Esophagus squamous epithelium (tissue), 5 donors: ENCODE measurements at places on chromosomes 11 and 22. TPM values are rescaled to one million over a fixed set of nuclear protein-coding genes. Genes with fewer than 3 reads are reported as not detected.

NCF4 gene
- total RNA-seq: 3.6 TPM

LMO1 gene
- not detected for total RNA-seq

PRR33 gene
- total RNA-seq: not detected

INS gene
- total RNA-seq: not detected

DNA sequence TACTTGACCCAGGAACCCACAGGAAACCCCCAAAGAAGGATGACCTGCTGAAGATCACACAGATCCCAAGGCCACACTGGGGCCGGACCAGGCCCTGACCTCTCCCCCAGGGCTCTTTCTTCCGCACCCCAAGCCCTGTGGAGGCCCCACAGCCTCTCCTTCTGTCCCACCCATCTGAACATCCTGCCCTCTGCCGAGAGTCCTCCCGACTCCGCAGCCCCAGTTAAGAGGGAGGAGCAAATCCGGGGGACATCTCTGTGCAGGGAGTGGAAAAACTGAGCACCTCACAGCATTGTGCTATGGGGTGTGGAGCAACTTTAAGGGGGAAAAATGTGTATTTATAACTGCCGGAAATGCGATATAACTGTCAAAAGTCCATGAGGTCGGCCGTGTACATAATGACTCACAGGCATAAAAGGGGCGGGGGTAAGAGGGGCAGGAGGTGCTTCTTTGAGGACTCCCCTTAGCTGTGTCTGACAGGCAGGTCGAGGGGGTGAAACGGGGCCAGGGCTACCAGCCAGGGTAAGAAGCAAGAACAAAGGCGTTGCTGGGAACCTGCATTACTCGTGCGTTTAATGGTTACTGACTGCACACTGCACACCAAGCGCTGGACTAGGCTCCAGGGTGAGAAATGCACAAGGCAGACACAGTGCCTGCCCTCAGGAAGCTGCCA lies 57.2 kb downstream of the WNT11 start:
- no peak for DNase-seq

- no peak for DNase-seq
Observed at GRCh38 chr22:17783312-17783711, 9.0 kb upstream of the BID start.

- no peak for DNase-seq
Observed at GRCh38 chr22:35708453-35708852, 9.2 kb upstream of the APOL5 start.

- DNase-seq: no peak
Observed at GRCh38 chr22:27212617-27213177, 555.3 kb downstream of the MIAT start.

DNA sequence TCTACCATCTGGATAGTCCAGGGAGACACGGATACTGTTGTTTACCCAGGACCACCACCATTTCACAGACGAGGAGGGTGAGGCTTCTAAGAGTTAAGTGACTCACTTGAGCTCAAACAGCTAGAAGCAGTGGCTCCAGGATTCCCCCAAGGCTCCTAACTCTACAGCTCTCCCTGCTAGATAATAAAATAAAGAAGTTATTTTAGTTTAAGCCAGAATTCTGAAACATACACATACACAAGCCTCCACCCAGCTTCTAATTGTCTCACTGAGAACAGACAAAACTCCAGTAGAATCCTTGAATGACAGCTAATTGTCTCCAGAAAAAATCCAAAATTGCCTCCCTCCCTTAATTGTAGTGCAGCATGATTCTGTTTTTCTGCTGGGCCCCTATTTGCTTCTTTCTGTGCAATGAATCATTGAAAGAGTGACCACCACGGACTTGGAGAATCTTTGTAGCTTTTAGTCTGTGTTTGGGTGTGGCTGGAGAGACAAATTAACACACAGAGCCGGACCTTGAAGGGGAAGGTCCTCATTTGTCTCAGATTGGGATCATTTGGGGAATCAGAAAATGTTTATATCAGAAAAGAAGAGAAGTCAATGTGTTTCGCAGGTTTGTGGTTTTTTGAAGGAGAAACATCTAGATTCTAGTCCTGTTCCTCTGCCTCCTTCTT lies 64.9 kb downstream of the COMMD9 start:
- no peak for DNase-seq

DNA sequence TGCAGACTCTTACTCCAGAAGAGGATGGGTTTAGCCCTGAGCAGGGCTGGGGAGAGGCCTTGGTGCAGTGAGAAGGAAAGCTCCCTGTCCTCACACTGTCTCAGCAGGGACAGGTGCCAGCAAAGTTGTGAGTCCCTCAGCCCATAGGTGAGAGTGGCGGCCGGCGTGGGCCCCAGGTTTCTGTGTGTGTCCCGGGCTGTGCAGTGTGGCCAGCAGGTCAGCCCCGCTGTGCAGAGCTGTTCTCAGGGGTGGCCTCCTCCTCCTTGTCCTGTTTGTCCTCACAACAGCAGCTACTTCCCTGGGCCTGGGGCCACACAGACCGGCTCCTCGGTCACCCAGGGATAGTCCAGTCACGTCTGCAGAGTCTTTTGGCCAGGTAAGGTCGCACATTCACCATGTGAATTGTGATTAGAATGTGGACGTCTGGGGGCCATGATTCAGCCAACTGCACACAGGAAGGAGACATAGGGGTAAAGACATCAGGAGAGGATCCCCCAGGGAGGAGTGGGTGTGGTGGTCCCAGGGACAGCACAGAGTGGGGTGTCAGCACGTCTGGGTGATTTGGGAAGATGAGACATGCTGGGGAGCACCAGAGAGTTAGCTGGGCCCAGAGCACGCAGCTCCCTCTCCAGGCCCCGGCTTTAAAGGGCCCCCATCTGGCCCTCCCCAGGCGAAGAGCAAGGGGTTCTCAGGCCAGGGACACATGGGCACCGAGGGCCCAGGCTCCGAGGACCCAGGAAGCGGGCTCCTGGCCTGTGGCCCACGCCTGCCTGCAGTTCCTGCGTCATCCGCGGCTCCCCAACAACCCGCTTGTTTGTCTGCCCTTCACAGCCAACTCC lies 81.6 kb downstream of the MYEOV start:
- DNase-seq: no peak

GRCh38 chr22:46239261-46240048 lies 10.6 kb downstream of the CDPF1 start:
- no peak for DNase-seq

- DNase-seq: no peak
Observed at GRCh38 chr11:32561835-32562234, 21.8 kb upstream of the EIF3M start.

DNA sequence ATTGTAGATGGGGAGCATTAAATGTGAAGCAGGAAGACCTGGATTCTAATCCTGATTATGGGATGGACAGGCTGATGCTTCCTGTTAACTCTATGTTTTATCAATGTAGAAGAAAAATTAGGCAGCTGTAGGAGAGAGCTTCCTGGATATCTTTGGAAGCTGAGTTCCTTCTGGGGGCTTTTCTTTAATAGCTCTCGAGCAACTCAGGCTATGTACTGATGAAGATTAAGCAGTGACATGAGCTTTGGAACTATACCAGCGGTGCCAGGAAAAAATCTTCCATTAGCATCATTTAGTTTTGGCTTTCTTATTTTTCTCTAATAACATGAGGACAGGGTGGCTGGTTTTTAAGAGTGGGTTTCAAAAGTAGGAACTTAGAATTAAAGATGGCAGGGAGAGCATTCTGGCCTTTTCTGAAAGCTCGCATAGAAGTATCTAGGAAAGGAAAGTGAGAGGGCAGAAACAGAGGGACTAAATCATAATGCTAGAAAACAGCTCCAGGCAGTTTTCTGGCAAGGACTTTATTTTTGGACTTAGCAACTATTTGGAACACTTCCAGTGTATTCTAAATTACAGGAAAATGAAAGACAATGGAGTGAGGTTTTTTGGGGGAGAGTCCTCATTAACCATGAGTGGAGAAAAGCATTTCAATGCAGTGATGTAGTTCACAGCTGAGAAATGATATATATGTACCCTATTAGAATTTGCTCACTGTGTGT lies 69.2 kb upstream of the RRM1 start:
- DNase-seq: no peak
